Placental epithelial cell (primary cell): ENCODE measurements at places on chromosomes 2 and 18. TPM values are rescaled to one million over a fixed set of nuclear protein-coding genes. Genes with fewer than 3 reads are reported as not detected.

Gene PSMG2
- total RNA-seq: 71.7 and 81.3 TPM in 2 replicates

Gene LRATD1
- total RNA-seq: 5.9 and 6.5 TPM in 2 replicates

Gene CRYGB
- total RNA-seq: not detected in 2 replicates

Gene ATOH8
- total RNA-seq: 0.39 TPM in 1 of 2 replicates, not detected in the other

Gene ST6GAL2
- under 0.01 TPM in 2 replicates for total RNA-seq

Gene CABYR
- total RNA-seq: 3.5 and 7.4 TPM in 2 replicates

Gene SRD5A2
- not detected in 2 replicates for total RNA-seq

Gene TLX2
- total RNA-seq: not detected in 2 replicates

Gene UPP2
- total RNA-seq: not detected in 2 replicates

Gene FBXO15
- total RNA-seq: 0.39 TPM in 1 of 2 replicates, not detected in the other

Gene STPG4
- 1.2 and 2.9 TPM in 2 replicates for total RNA-seq

Gene DQX1
- total RNA-seq: 0.33 and 0.39 TPM in 2 replicates

Gene PIEZO2
- total RNA-seq: under 0.01 and 0.22 TPM in 2 replicates

Gene VWC2L
- under 0.01 TPM in 1 of 2 replicates, not detected in the other for total RNA-seq

Gene UGT1A6
- total RNA-seq: 0.79 and 6.9 TPM in 2 replicates

Gene AGAP1
- 14.5 and 25.7 TPM in 2 replicates for total RNA-seq

Gene UNC80
- total RNA-seq: not detected in 2 replicates

Gene SCN9A
- 0.11 TPM in 1 of 2 replicates, not detected in the other for total RNA-seq

Gene FOXI3
- not detected in 2 replicates for total RNA-seq

Gene CPLX4
- total RNA-seq: not detected in 2 replicates

Gene RAB31
- total RNA-seq: 34.2 and 43.6 TPM in 2 replicates

Gene SPATA3
- total RNA-seq: not detected in 2 replicates

Gene VAMP5
- 2.0 and 10.2 TPM in 2 replicates for total RNA-seq

Gene TOGARAM2
- under 0.01 TPM in 1 of 2 replicates, not detected in the other for total RNA-seq

Gene ANKRD53
- total RNA-seq: 0.65 and 1.6 TPM in 2 replicates

Gene KCNG2
- not detected in 2 replicates for total RNA-seq
